ENCODE measurements at places on chromosomes 5 and 9. TPM values are rescaled to one million over a fixed set of nuclear protein-coding genes. Genes with fewer than 3 reads are reported as not detected.

Gene PRR16
- total RNA-seq: not detected

Gene ADAMTS19
- total RNA-seq: not detected

Gene KIF4B
- total RNA-seq: not detected

Gene PRDM9
- not detected for total RNA-seq

Gene GRHPR
- total RNA-seq: 158 TPM

Gene SMAD5
- 19.2 TPM for total RNA-seq

Gene NSUN2
- 95.5 TPM for total RNA-seq

Gene COMMD10
- 40.6 TPM for total RNA-seq

Gene LCN9
- not detected for total RNA-seq

Gene PCDHGC3
- 6.3 TPM for total RNA-seq

Gene TAF1L
- total RNA-seq: not detected

Gene CRHBP
- total RNA-seq: 0.24 TPM

Gene SLC34A3
- 0.13 TPM for total RNA-seq

Gene APBA1
- total RNA-seq: 0.10 TPM

Gene WHRN
- 5.1 TPM for total RNA-seq

Gene FAM78A
- total RNA-seq: 1.1 TPM

Gene NTRK2
- not detected for total RNA-seq

Gene SPATA31C1
- not detected for total RNA-seq

Gene TMC1
- total RNA-seq: 0.05 TPM

Gene ROPN1L
- 2.2 TPM for total RNA-seq

Gene ARID3C
- total RNA-seq: 0.18 TPM

Gene NKD2
- 12.0 TPM for total RNA-seq

Gene HAND1
- 0.17 TPM for total RNA-seq

Gene ZNF462
- total RNA-seq: 4.3 TPM

Gene FAM163B
- total RNA-seq: not detected

Gene SAXO1
- total RNA-seq: not detected

Gene PCDHA13
- total RNA-seq: 0.07 TPM

Gene NUTM2G
- not detected for total RNA-seq

Gene FAM169A
- 6.2 TPM for total RNA-seq

Gene KCNV2
- not detected for total RNA-seq

Gene SV2C
- total RNA-seq: not detected

Gene TEX53
- total RNA-seq: not detected

Gene EGFL7
- total RNA-seq: 39.5 TPM

Gene ANKRD18A
- total RNA-seq: 15.7 TPM

Gene SIGMAR1
- 198 TPM for total RNA-seq

Gene ZDHHC11
- total RNA-seq: 18.6 TPM

Gene TNC
- total RNA-seq: 1.2 TPM

Gene RIC1
- 11.0 TPM for total RNA-seq

Gene MYMK
- total RNA-seq: not detected

Gene PIP5KL1
- 1.5 TPM for total RNA-seq

Gene G3BP1
- total RNA-seq: 149 TPM

Gene C5orf46
- total RNA-seq: not detected

Gene PLPPR1
- total RNA-seq: not detected

Gene HK3
- not detected for total RNA-seq

Data from A549 treated with CpdA at 1 μM for 4 hours (cell line).